Heart right ventricle (tissue), 16 donors: ENCODE measurements at places on chromosomes 11 and 22. TPM values are rescaled to one million over a fixed set of nuclear protein-coding genes. Genes with fewer than 3 reads are reported as not detected.

The APOBEC3C gene
- total RNA-seq = 23.9 TPM

- no peak for DNase-seq
Measured at GRCh38 chr11:47510209-47510608, 42.7 kb downstream of the CELF1 start.

- no peak for DNase-seq
Measured at GRCh38 chr22:37909766-37910165, 3.7 kb downstream of the MICALL1 start.

GRCh38 chr11:105211806-105212554, 72.4 kb upstream of the CARD18 start:
- no peak for DNase-seq
